Stimulated activated CD8-positive, alpha-beta memory T cell treated with anti-CD3 and anti-CD28 coated beads, Interleukin-7, amount 100 ng/mL, for 4 hours (primary cell): ENCODE measurements at places on chromosomes 2 and 18.

DNA sequence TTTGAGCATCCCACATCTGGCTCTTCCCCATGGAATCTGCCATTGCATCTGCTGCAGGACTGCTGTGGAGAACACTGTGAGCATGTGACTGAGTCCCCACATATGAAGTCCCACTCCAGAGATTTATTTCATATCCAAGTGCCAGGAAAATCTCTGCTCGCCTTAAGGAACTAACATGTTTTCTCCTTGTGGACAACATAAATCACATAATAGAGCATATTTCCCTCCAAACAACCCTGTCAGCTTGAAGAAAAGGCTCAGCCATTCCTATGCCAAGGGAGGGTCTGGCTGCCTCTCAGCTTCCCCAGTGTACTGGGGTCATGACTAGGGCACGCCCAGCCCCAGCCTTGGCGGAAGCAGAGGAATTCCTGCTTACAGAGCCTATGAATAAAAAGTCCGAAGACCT, 193.7 kb downstream of the DNER start:
- DNase-seq = no peak

GRCh38 chr2:10971888-10972260, 60.1 kb downstream of the KCNF1 start:
- DNase-seq = no peak

DNA sequence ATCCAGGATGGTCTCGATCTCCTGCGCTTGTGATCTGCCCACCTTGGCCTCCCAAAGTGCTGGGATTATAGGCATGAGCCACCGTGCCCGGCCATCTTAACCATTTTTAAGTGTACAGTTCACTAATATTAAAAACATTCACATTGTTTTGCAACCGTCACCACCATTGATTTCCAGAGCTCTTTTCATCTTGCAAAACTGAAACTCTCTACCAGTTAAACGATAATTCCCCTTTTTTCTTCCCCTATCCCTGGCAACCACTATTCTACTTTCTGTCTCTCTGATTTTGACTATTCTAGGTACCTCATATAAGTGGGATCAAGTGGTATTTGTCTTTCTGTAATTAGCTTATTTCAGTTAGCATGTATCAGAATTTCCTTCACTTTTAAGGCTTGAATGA, 16.8 kb upstream of the NEUROD1 start:
- no peak for DNase-seq

- DNase-seq = no peak
Observed at GRCh38 chr2:223101340-223102039, 49.5 kb downstream of the KCNE4 start.

- DNase-seq = no peak
Observed at GRCh38 chr2:73253901-73254300, 19.8 kb downstream of the CCT7 start.
